ENCODE measurements at places on chromosomes 3 and 15.

- no peak for DNase-seq
These were observed 211.5 kb downstream of the RORA start for GRCh38 chr15:61017627-61018026.

DNA sequence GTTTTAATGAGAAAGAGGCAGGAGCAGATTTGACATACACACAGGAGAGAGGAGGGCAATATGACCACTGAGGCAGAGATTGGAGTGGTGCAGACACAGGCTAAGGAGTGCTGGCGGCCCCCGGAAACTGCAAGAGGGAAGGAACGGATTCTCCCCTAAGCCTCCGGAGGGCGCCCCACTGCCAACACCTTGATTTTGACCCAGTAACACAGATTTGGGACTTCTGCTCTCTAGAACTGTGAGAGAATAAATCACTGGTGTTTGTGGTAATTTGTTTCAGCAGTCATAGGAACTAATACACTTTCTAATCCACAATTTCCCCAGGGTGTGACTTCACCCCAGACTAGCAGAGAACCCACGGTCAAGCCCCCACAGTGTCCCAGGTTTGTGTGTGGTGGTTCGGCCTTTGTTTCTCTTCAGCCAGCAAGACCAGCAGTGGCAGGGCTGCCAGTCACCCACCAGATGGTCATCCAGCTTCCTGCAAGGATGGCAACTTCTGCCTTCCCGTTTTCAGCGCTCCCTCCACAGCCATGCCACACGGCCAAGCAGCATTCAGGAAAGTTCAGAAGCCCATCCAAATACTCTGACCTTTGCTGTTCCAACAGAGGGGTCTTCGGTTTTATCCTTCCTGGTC is 23.6 kb upstream of the TSPAN3 start:
- no peak for DNase-seq

GRCh38 chr3:65856907-65857306 is 181.8 kb downstream of the MAGI1 start:
- no peak for DNase-seq

GRCh38 chr3:174072675-174073074 is 675.1 kb downstream of the NLGN1 start:
- DNase-seq, result no peak

- DNase-seq, result no peak
These were observed 29.4 kb upstream of the TMEM45A start for GRCh38 chr3:100463002-100463401.

GRCh38 chr15:95091444-95091843 is 860.1 kb downstream of the MCTP2 start:
- no peak for DNase-seq

- no peak for DNase-seq
These were observed 55.0 kb downstream of the LRRC49 start for GRCh38 chr15:70947351-70948335.

DNA sequence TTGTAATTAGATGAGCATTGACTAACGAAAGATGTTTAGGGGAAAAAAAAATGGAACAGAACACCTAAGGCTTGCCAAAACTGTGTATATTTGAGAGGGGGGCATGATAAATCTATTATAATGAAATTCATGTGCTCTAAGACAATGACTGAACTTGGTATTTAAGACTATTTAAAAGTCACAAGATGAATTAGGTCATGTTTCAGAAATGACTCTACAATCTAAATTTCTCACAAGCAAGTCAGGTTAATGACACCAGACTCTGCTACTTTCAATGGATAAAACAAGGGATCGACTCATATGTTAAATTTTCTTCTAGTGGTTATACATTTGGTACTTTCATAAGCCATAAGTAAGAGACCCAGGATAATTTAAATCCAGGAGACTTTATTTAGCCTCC is 78.4 kb downstream of the DUT start:
- DNase-seq, result no peak

- DNase-seq, result no peak
These were observed 2.0 kb downstream of the GP5 start for GRCh38 chr3:194396859-194397756.

DNA sequence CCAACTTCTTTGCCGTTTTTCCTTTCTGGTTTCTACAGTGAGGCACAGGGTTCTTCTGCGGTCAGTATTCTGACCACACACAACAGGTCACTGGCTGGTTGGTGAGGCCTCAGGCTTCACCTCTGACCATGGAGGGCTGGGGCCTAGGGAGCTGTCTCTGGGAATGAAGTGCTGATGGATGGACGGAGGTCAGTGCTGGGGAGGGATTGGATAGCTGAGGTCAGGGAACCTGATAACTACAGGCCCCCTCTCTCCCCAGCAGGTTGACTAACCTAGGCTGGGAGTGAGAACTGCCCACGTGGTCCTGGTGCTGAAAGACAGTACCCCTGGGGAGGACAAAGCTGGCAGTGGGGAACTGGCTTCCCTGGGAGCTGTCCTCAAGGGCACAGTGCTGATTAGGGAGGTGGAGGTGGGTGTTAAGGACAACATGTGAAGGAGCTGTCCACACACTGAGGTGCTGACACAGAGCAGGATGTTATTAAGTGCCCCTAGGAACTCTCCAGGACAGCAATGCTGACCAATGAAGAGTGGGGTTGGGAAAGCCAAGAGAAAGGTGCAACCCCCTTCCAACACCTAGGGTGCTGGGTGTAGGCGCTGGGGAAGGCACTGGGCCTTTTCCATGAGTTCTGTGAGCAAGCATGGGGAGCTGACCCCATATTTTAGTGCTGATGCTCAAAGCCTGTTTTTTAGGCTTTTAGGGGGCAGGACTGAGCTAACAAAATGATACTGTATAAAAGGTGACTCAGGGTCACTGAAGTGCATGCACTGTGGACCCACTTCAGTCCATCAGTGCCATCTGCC is 45.2 kb downstream of the ATP2B2 start:
- no peak for DNase-seq

GRCh38 chr3:154552338-154552737 is 122.3 kb upstream of the GPR149 start:
- no peak for DNase-seq

GRCh38 chr15:81475926-81476325 is 101.9 kb upstream of the TMC3 start:
- no peak for DNase-seq

DNA sequence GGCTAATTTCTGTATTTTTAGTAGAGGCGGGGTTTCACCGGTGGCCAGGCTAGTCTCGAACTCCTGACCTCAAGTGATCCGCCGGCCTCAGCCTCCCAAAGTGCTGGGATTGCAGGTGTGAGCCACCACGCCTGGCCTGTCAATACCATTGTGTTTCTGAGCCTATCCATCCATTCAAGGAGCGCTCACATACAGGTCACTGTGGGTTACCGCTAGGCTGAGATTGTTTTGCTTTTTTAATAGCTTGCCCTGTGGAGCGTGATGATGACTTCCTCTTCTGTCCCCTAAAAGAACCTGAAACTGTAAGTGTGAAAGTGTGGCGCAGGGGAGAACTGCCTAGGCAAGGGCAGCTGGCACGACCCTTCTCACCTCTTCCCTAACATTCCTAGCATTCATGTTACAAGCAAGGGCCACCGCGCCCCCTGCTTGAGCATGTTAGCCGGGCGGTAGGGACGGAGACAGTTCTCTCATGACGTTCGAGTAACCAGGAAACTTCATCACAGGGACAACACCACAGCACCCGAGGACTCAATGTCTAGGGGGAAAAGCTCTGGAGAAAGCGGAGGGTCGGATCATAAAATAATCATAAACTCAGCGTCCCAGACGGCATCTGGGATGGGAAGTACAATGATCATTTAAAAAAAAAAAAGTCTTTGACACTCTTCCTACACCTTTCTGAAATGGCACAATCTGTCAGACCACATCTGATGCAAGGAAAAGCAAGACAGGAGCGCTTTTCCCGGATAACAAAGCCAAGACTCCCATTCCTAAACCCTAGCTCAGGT is 790 bp downstream of the LAMP3 start:
- DNase-seq, result no peak

- no peak for DNase-seq
These were observed 195.4 kb upstream of the TPRG1 start for GRCh38 chr3:188976407-188976806.

- no peak for DNase-seq
These were observed 14.3 kb upstream of the MOBP start for GRCh38 chr3:39453134-39453533.

- DNase-seq, result no peak
These were observed 69.4 kb downstream of the STAG1 start for GRCh38 chr3:136682740-136683312.

- DNase-seq, result no peak
These were observed 8.5 kb downstream of the TNK2 start for GRCh38 chr3:195899701-195900435.

DNA sequence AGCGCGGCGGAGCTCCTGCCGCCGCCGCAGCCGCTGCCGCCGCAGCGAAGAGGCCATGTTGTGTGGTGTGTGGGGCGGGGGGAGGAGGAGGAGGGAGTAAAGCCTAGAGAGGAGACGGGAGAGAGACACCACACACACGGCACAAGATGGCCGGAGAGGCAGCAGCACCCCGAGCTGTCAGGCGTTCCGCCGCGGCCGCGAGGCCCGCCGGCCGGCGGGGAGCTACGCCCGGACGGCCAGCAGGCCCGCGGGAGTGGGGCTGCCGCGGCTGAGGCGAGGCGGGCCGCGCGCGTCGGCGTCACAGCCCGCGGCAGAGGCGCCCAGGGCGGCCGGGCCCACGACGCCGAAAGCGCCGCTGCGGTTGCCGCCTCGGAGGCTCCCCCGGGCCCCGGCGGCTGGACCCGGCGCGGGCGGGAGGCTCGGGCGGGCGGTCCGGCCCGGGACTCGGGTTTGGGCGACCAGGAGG is 17.4 kb upstream of the CHD2 start:
- DNase-seq, result no peak

- no peak for DNase-seq
These were observed 47.1 kb downstream of the DAPK2 start for GRCh38 chr15:63999177-63999576.

- DNase-seq, result no peak
These were observed 29.3 kb upstream of the SLC41A3 start for GRCh38 chr3:126113238-126113555.

GRCh38 chr3:15291589-15292541 is 40.5 kb downstream of the SH3BP5 start:
- peak; percentile 39 for DNase-seq

DNA sequence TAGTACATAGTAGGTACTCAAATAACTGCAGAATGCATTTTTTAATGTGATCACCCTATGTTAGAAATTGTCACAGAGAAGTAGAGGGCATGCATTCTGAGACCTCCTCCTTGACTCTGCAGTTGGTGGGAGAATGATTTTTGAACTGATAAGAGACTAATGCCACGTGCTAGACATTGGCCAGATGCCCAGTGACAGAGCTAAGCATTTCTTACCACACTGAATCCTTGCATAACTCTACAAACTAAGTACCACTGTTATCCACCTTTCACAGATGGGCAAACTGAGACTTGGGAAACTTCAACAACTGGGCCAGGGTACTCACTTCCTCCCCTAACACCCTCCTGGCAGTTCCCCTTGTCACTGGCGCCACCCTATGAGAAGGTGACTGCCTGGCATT is 33.5 kb upstream of the SPATA12 start:
- DNase-seq, result no peak

DNA sequence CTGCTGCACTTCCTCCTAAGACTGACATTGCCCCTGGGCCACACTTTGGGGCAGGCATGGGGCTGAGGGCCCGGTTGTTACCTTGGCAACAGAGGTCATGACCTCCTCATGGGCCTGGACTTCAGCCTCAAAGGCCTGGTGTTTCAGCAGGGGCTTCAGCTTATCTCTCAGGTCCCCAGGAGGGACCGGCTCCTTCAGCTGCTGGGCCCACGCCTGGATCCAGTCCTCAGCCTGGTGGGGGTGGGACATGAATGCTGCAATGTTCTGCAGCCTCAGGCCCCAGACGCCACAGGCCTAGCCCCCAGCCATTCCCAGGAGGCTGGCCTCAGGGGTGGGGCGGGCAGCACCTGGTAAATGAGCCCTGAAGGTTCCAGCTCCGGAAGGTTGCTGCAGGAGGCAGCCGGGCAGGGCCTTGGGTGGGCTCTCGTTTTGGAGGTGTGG is 27.6 kb downstream of the SPTBN5 start:
- DNase-seq, result no peak

GRCh38 chr15:98071786-98072185 is 111.3 kb downstream of the ARRDC4 start:
- no peak for DNase-seq

GRCh38 chr3:139312959-139313358 is 30.9 kb upstream of the MRPS22 start:
- no peak for DNase-seq

DNA sequence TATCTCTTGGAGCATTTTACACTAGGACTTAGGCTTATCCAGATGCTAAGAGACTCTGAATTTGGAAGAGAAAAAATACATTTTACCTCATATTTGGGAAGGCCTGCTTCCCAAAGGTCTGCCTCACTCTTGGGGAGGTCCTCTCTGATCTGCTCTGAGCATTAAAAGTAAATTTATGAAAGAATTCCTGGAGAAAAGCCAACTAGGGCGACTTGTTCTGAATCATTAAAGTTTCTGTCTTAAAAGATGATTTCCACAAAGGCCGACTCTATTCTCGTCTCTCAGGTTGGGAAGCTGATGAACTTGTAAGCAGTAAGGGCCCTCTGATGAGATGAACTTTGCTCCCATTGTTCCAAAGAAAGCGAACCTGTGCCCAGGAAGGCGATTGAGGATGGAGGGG is 48.7 kb upstream of the HES1 start:
- DNase-seq, result no peak

DNA sequence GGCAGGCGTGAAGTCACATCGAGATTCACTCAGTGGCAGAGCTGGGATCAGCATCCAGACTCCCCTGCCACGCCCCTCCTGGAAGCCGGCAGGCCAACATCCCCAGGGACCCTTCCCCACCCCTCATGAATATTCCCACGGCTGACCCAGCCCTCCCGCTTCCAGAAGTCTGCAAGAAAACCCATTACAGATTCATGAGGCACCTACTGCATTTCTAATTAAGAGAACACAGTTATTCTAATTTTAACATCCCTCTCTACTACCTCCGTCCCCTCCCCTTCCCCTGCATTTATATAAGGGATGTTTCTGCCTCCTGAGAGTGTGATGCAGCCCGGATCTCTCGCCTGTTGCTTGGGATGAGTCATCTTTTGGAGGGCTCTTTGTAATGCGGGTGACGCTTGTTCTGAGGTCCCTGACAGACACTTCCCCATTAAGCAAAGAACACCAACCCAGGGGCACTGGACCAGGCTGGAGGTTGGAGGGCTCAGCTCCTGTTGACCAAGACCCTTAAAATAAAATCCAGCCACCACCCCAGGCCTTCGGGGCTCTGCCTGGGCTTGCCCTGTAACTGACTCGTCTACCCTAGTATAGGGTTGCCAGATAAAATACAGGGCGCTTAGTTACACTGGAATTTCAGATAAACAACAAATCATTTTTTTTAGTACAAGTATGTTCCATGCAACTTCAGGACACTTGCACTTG is 118.7 kb downstream of the NUP210 start:
- no peak for DNase-seq

DNA sequence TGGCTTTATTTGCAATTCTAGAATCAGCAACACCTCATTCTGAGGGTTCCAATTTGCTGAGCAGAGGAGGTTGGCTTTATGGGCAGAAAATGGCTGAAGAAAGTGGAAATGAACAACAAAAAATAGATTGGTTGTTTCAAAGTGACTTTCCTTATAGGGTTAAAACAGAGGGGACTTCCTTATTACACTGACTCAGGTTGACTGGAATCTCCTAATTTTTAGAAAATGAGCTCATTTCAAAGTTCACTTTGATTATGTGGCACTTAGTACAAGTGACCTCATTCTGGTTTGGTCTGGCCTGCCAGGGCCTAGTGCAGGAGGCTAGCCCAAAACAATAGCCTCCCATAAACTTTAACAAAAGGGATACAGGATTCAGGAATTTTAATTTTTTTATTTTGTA is 41.4 kb downstream of the NFKBIZ start:
- DNase-seq, result no peak

- DNase-seq, result no peak
These were observed 4.3 kb upstream of the NPTN start for GRCh38 chr15:73637527-73637926.

- DNase-seq, result peak; percentile 48
These were observed 10.5 kb downstream of the GNAI2 start for GRCh38 chr3:50246517-50246954.
